ENCODE measurements at places on chromosomes 12 and 14.

- DNase-seq: no peak
Observed at GRCh38 chr14:79638672-79639266, 572.5 kb downstream of the DIO2 start.

DNA sequence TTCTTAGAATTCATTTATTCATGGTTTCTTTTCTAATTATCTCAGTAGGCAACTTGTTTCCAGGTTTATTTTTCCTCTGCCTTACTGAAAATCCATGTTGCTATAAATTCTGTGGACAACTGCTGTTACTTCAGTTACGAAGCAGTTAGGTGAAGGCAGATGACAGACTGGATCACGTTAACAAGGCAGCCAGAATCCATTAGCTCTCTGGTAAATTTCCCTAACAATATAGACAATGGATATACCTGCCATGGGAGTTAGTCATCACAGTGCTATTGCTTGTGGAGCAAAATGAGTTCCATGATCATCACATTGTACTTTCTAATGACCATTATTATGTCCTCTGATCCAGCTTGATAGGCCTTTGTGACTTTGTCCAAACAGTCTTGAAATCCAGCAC lies 291.5 kb downstream of the NELL2 start:
- DNase-seq: no peak

GRCh38 chr12:2526371-2526770 lies 268.4 kb upstream of the FKBP4 start:
- DNase-seq: no peak

DNA sequence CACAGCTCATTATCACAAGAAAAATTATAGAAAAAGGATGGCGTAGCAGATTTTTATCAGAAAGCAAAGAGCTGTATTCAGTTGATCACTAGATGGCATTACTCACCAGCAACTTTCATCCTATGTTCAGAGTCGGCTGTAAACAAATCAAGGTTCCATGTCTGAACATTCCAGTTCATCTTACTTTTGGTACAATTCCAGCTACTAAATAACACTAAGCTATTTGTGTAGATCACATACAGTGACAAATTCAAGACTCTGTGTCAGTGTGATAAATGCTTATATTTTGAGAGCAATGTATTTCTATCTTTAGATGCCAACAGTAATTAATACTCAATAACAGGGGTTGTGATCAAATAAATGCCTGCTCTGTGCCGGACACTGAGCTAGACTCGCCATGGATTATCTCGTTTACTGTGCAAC lies 30.1 kb downstream of the NRDE2 start:
- no peak for DNase-seq

- DNase-seq: peak; percentile 22
Observed at GRCh38 chr14:101665478-101666078, 95.9 kb upstream of the PPP2R5C start.

DNA sequence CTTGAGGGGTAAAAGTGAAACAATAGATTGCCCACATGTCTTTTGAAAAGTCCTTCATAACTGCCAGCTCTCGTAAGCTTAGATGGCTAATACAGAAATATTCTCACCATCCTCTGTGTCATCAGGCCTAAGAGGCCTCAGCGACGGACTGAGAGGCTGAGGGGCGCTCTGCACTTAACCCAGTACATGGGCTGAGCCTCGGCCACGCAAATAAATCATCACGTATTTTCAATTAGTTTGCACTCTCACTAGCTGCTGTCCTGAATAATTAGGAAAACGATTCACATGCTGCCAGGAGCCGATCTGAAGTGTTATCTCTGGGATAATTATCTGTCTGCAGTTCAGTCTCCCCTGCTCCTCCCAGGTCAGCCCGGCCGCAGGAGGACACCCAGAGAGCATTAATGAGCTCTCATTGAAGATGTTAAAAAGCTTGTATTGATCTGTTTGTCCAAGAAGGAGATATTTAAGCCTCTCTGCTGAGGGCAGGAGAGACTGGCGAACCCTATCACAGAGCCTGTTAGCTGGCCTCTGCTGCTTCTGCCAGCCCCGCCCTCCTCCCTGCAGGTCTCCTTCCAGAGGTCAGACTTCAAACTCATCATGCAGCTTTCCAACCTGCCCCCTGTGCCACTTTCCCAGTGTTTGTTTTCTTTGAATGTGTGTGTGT lies 1051.3 kb downstream of the VRK1 start:
- DNase-seq: no peak

GRCh38 chr12:12700254-12700653 lies 4.3 kb upstream of the GPR19 start:
- DNase-seq: no peak

DNA sequence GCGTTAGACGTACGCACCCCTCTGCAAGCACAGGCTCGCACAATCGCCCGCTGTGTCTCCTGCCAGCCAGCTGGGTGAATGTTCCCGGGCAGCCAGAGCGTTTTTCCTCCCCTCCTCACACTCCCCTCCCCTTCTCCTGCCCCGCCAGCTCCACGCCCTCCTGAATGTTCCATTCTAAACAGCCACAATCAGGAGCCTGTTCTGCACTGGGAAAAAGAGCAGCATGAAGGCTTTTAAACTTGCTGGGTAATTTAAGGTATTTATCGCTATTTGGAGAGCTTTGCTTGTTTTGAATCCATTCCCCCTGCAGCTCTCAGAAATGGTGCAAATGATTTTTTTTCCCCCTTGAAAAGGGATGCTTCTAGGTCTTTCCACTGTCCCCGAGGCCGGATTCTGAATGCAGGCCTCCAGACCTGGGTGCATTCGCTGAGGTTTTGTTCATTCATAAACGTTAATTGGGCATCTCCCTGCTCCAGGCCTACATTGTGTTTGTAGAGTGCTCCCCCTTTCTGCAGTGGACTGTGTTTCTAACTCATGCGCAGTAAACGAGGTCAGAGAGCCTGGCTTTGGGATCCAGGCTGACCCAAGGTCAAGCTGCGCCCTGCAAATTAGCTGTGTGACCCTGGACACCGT lies 212.5 kb downstream of the CHST11 start:
- no peak for DNase-seq

- DNase-seq: no peak
Observed at GRCh38 chr12:64395739-64396138, 5.2 kb upstream of the C12orf56 start.

DNA sequence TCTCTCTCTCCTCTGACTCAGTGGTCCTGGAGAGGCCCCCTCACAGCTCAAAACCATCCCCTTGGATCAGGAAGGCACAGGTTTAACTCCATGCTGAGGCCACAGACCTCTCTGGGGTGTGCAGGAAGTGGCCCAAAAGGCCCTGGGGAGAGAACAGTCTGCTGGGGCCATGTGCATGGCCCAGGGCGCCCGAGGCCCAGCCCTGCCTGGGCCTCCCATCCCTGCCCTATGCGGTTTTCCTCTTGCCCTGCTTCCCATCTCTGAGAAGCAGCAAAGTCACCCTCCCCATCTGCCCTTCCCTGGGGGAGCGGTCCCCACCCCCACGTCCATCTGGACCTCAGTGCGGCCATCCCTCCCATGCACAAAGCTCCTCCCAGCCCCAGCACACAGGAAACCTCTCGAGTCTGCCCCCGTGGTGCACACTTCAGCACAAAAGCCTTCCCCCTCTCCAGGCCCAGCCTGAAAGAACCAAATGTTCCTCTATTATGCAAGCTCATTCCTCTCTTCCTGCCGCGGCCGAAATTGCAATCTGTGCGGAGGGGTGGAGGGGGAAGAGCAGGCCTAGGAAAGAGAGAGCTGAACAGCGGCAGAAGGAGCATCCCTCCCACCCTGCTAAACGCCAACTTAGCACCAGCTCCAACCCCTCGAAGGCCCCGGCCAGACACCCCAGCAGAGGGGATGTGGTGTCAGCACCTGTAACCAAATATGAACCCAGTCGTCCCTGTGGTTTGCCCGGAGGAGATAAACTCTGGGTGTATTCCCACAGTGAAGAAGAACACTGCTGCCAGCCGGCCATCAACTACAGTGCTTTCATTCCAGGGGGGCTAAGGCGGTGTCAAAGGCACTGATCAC lies 108.5 kb downstream of the SCARB1 start:
- DNase-seq: no peak

Data from stimulated activated CD8-positive, alpha-beta memory T cell treated with anti-CD3 and anti-CD28 coated beads, Interleukin-15, amount 100 ng/mL, for 48 hours (primary cell).